ENCODE measurements at places on chromosomes 11 and 22.

DNA sequence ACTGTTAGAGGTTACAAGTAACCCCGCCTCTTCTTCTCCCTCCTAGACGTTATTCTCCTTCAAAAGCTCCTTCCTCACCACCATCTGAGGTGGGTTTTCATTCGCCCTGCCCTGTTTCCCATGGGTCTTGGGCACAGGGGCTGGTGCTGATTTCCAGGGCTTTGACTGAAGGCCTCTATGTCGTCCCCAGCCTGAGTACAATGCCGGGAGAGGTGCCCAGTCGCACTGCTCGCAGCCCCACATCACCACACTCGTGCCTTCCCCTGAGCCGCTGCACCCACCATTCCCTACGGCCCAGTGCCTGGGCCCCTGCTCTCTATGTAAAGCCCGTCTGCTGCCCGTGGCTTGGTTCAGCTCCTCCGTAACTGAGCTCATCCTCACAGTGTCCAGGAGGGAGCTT lies 169.8 kb downstream of the DSCAML1 start:
- no peak for DNase-seq

DNA sequence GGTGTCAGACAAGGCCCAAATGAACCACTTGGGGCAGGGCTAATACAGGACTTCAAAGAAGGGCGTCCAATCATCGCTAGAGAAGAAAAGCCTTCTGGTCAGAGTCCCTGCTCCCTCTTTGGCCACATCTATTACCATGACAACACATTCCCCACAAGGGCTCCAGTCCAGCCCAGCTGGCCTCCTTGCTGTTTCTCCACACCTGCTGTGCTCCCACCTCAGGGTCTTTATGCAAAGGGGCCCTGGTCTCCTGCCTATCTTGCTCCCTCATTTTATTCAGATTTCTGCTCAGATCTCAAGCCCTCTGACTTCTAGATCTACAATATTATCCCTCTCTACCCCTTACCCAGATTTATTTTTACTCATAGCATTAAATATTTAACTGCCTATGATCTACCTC lies 58.0 kb upstream of the KIRREL3 start:
- DNase-seq = no peak

DNA sequence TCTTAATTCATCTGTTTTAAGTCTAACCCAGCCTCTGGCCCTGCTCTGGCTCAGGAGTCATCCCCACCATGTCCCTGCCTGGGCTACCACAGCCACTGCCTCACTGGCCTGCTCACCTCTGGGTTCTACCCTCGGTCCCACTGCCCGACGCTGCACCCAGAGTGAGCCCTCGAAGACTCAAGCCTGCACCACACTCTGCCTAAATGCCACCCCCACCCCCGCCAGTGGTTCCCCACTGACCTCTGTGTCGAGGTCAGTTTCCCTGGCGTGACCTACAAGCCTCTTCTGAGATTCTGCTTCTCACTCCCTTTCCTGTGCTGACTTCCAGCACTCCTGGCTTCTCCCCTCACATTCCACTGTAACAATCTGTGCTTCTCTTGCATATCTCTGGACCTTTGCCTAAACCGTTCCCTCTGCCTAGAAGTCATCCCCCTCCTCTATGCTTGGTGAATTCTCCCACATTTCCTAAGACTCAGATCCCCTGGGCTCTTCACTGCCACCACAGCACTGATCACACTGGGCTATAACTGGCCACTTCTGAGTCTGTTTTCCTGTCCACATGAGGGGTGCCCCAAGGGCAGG lies 12.5 kb upstream of the PDE2A start:
- no peak for DNase-seq

DNA sequence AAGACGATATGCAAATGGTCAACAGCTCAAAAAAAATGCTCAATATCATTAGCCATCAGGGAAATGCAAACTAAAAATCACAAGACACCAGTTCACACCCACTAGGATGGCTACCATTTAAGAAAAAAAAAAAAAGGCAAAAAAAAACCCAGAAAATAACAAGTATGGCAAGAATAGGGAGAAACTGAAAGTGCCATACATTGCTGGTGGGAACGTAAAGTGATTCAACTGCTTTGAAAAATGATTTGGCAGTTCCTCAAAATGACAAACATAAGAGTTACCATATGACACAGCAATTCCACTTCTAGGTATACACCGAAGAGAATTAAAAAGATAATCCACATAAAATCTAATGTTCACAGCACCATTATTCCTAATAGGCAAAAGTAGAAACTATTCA lies 47.5 kb downstream of the PICALM start:
- DNase-seq = no peak

DNA sequence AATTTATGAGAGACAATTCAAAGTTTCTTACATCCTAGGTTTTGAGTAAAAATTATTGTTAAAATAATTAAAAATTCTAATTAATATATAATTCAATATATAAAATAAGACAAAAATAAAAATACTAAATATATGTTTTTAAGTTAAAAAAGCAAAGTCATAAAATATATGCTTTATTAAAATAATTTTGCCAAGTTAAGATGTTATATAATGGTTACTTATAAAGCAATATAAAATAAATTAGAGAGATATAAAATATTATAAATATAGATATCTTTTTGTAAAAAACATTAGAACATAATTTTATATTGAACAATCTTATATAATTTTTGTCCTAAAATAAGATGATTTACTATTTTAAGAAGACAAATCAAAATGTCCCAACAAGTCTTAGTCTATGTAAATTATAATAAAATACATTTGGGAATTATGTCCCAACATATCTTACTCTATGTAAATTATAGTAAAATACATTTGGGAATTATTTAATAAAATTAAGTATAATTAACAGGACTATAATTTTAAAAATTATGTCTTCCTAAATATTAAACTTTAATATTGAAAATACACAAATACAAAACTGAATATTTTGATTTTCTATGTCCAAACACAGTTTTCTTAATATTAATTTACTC lies 67.7 kb upstream of the TOP3B start:
- no peak for DNase-seq

DNA sequence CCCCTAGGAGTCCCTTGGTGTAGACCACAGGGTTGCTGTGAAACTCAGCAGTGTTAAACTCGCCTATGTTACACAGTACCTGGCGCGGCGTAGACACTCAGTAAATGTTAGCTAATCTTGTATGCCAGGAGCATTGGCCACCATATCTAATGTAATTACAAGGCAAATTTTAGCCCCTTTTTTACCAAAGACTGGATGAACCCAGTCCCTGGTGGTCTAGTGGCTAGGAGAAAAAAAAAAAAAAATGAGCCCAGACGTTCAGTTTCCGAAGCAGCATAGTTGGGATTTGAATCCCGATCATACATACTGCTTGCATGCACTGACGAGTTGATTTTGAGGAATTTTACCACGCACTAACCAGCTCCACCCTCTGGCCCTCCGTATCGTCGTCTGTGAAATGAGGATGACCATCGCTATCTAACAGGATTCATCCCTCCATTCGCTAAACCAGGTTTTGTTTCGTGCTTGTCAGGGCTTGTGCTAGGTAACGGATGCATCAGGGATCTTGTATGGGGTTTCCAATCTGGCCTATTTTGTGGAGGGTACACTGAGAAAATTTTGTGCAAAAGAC lies 688 bp downstream of the PTS start:
- no peak for DNase-seq

DNA sequence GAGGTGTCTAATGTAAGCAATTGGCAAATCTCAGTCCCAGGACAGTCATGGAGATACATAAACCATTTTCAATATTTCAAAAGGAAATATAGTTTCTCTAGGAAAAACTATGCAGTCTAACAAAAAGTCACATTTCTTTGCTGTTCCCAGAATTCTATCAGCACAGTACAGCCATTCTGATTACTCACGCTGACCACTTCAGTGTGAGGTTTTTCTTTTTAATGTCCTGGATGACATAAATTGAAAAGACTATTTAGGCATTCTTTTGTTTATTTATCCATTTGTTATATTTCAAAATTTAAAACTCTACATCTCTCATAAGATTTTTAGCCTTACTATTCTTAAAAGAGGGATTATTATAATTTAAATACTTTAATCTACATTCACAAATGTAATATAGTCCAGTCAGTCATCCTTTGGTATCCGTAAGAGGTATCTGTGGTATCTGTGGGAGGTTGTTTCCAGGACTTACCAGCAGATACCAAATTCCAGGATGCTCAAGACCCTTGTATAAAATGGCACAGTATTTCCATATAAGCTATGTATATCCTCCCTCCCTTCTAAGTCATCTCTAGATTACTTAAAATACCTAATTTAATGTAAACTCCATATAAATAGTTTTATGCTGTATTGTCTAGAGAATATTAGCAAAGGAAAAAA lies 331.1 kb upstream of the PITPNB start:
- no peak for DNase-seq

GRCh38 chr11:128400382-128401203 lies 186.8 kb downstream of the ETS1 start:
- no peak for DNase-seq

GRCh38 chr11:94449437-94449836 lies 44.2 kb downstream of the MRE11 start:
- DNase-seq = no peak

- DNase-seq = no peak
Observed at GRCh38 chr22:27372969-27373670, 428.4 kb downstream of the MN1 start.
